ENCODE measurements at places on chromosomes 2 and 18.
A peak's percentile ranks its signal among the peaks of the same experiment; 100 is the strongest.

DNA sequence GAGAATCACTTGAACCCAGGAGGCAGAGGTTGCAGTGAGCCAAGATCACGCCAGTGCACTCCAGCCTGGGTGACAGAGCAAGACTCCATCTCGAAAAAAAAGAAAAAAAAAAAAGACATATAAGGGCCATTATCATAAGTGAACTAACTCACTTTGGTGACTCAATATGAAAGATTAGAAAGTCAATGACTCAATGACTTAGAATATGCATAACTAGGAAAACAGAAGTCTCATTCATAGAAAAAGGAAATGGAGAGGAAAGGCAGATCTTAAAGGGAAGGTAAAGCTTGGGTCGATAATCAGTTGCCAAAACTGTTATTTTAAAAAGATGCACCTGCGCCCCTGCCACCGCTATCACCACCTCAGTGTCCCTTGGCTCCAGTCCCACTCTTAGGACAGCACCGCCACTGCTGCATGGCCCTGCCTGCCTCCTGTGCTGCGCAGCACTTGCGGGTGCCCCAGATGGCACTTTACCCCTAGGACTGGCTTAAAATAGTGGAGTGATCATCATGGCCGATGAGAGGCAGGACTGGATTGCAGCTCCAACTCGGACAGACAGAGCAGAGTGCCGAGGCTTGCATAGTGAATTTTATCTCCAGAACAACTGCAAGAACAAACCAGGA is 54.7 kb downstream of the INO80D start:
- H3K27me3 ChIP-seq, result no peaks in the 10 kb centered on the region
- peaks cover 6% of the 10 kb centered on the region for H3K36me3 ChIP-seq
- no peaks in the 10 kb centered on the region for H3K4me1 ChIP-seq
- DNase-seq, result no peak
- H3K27ac ChIP-seq, result no peak overlapping the region
- H3K4me3 ChIP-seq, result no peak overlapping the region

GRCh38 chr18:25985707-25986394 is 104.6 kb downstream of the SS18 start:
- H3K36me3 ChIP-seq, result no peaks in the 10 kb centered on the region
- DNase-seq, result no peak
- no peak overlapping the region for H3K4me3 ChIP-seq
- no peaks in the 10 kb centered on the region for H3K4me1 ChIP-seq

GRCh38 chr2:241010531-241011295 is 12.3 kb downstream of the SNED1 start:
- peaks cover 8% of the 10 kb centered on the region for H3K4me1 ChIP-seq
- H3K4me3 ChIP-seq, result no peak overlapping the region
- H3K36me3 ChIP-seq, result no peaks in the 10 kb centered on the region
- H3K27ac ChIP-seq, result peak overlapping the region; percentile 37
- H3K27me3 ChIP-seq, result no peaks in the 10 kb centered on the region
- DNase-seq, result no peak

- no peak overlapping the region for H3K27ac ChIP-seq
- H3K36me3 ChIP-seq, result no peaks in the 10 kb centered on the region
- no peak for DNase-seq
- peaks cover 15% of the 10 kb centered on the region for H3K4me1 ChIP-seq
Observed at GRCh38 chr2:210162466-210163124, 8.6 kb downstream of the KANSL1L start.

GRCh38 chr2:127157114-127157513 is 50.2 kb upstream of the BIN1 start:
- no peaks in the 10 kb centered on the region for H3K36me3 ChIP-seq
- H3K27ac ChIP-seq, result no peak overlapping the region
- no peak overlapping the region for H3K4me3 ChIP-seq
- H3K27me3 ChIP-seq, result no peaks in the 10 kb centered on the region

DNA sequence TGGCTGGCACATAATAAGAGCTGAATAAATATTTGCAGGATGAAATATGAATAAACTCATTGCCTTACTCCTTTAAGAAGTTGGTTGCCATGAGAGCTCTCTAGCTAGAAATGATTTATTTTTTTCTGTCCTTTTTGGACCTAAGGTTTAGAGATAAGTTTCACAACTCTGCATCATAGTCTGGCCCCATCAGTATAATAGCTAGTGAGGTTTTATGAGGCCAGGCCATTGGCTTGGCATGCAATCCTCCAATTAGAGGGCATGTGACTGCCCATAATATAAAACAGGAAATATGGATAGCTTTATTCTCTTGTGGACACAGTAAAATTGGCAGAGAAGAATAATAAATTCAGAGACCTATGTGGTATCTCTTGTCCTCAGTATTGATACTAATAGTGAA is 26.2 kb upstream of the INSIG2 start:
- no peak overlapping the region for H3K27ac ChIP-seq
- no peak overlapping the region for H3K4me3 ChIP-seq
- H3K4me1 ChIP-seq, result peaks cover 46% of the 10 kb centered on the region
- no peaks in the 10 kb centered on the region for H3K27me3 ChIP-seq
- DNase-seq, result no peak
- no peaks in the 10 kb centered on the region for H3K36me3 ChIP-seq

DNA sequence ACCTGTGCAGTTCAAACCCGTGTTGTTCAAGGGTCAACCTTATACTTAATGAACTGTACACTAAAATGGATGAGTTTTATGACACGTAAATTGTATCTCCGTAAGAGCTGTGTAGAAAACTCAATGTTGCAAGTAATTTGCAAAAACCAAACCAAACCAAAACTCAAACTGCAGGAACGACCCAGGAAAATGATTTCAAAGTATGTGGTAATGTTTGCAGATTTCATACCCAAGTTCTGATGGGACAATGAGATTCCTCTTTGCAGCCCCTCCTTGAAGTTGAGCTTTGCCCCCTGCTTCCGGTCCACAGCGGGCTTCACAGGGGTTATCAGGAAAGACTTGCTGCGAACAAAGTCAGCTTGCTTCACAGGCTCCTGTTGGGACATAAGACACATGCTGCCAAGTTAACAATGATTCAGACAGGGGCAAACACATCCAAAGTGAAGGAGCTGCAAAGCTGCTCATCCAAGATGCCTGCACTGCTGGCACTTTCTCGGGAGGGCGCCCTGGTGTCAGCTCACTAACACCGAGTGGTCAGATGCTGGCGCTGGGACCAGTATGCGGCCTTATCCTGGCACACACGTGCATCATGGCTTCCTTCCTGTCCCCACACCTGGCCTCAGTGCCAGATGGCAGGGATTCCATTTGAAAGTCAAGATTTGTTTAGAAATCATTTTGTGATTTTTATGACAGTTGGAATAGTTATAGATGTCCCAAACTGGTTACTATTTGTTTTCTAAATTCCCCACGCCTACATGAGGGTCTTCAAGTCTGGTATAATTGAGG is 65.2 kb upstream of the MGAT4A start:
- no peaks in the 10 kb centered on the region for H3K27me3 ChIP-seq
- no peak overlapping the region for H3K27ac ChIP-seq
- no peak overlapping the region for H3K4me3 ChIP-seq
- no peak for DNase-seq

DNA sequence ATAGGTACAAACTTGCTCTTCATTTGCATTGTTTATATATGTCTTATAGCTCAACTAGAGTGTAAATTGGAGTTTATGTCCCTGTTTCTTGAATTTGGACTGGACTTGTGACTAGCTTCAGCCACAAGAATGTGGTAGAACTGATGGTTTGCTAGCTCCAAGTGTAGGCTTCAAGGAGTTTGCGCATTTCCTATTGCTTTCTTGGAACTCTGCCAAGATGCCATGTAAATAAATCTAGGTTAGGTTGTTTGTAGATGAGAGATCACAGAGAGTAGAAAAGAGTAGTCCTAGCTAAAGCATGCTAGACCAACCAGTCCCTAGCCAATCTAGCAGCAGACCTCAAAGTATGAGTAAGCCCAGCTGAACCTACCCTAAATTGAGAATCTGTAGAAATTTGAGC is 183.0 kb upstream of the CYP26B1 start:
- H3K27ac ChIP-seq, result no peak overlapping the region
- no peaks in the 10 kb centered on the region for H3K27me3 ChIP-seq
- H3K4me1 ChIP-seq, result no peaks in the 10 kb centered on the region

DNA sequence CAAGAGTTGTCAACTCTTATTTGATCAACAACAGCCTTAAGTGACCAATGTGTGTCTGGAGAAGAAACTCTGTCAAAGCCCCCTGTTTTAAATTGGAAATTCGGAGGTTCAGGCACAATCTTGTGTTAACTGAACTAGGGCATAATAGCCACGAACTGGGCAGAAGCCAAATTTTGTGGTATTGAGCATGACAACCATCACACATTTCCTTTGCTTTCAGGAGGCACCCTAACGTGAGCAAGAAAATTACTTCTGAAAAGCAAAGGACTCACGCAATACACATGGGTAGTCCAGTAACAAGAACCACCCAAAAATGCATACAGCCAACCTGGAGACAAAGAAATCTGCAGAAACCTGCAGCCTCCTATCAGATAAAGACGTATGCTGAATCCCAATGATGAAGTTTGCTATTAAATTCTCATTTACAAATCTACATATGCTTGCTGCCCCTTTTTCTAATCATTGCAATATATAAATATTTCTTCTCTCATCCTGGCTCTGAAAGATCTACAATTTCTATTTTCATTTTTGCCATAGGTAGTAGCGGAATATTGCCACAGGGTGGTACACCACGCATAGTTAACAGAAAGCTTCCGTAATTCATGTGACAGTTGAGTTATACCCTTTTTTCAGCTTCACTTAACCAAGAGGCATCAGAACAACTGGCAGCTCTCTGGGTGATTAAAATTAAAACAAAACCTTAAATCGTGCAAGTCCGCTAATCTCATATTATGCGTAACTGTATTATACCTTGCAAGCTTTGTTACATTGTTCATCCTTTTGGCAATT is 495.8 kb downstream of the NRXN1 start:
- H3K27me3 ChIP-seq, result no peaks in the 10 kb centered on the region
- H3K4me1 ChIP-seq, result no peaks in the 10 kb centered on the region
- no peak overlapping the region for H3K27ac ChIP-seq
- no peaks in the 10 kb centered on the region for H3K36me3 ChIP-seq
- no peak for DNase-seq
- H3K4me3 ChIP-seq, result no peak overlapping the region

DNA sequence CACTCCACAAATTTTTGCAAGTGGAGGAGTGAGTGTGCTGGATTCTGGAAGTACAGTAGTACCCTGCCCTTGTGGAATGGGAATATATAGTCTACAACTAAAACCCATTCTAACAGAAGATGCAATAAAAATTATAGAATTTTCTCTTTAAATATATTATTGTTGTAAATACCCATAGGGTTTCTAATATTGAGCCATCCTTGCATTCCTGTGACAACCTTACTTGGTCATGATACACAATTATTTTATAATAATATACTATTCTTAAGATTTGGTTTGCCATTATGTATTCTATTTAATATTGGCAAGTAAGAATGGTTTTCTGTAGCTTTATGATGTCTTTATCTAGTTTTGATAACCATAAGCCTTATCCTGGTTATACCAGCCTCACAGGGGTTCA is 52.2 kb downstream of the EML6 start:
- no peaks in the 10 kb centered on the region for H3K27me3 ChIP-seq
- DNase-seq, result peak; percentile 68
- H3K27ac ChIP-seq, result peak overlapping the region; percentile 78
- peaks cover 52% of the 10 kb centered on the region for H3K36me3 ChIP-seq
- peaks cover 37% of the 10 kb centered on the region for H3K4me1 ChIP-seq

DNA sequence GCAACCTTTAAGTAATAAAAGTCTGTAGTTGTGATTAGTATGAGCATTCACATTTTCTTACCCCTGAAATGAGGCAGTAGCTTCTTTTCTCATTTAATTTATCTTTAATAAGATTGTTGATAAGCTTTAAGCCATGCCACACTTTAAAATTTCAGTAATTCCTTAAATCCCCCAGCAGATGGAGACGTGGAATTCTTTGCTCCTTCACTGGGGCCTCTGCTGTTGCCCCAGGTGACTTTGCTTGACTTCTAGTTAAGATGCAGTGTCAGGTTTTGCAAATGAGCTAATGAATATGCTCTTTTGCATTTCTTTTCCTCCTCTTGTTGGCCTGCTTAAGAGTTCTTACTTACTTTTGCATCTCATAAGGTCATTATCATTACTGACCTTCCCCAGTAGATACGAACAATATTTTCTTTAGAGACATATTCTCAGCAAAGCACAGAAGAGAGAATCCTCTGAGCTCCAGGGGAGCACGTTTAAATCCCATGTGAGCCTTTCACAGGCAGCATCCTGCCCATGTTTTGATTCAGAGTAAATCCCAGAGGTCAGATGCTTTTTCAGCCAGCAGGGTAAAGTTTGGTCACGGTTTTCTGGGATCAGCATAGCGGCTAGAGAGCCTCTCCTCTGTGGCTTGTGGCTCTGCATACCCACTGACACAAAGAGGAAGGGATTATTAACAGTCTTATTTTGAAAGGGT is 222.9 kb downstream of the PTPRM start:
- H3K36me3 ChIP-seq, result no peaks in the 10 kb centered on the region
- no peak overlapping the region for H3K27ac ChIP-seq
- H3K27me3 ChIP-seq, result no peaks in the 10 kb centered on the region
- H3K4me1 ChIP-seq, result no peaks in the 10 kb centered on the region

Data from Karpas-422 (cell line).